ENCODE measurements at places on chromosomes 5 and 9.

- no peak for DNase-seq
Measured at GRCh38 chr9:95940265-95940664, 64.8 kb downstream of the ERCC6L2 start.

- DNase-seq: no peak
Measured at GRCh38 chr9:33128570-33128969, 38.6 kb downstream of the B4GALT1 start.

- DNase-seq: no peak
Measured at GRCh38 chr5:57650360-57651069, 167.9 kb upstream of the ACTBL2 start.

DNA sequence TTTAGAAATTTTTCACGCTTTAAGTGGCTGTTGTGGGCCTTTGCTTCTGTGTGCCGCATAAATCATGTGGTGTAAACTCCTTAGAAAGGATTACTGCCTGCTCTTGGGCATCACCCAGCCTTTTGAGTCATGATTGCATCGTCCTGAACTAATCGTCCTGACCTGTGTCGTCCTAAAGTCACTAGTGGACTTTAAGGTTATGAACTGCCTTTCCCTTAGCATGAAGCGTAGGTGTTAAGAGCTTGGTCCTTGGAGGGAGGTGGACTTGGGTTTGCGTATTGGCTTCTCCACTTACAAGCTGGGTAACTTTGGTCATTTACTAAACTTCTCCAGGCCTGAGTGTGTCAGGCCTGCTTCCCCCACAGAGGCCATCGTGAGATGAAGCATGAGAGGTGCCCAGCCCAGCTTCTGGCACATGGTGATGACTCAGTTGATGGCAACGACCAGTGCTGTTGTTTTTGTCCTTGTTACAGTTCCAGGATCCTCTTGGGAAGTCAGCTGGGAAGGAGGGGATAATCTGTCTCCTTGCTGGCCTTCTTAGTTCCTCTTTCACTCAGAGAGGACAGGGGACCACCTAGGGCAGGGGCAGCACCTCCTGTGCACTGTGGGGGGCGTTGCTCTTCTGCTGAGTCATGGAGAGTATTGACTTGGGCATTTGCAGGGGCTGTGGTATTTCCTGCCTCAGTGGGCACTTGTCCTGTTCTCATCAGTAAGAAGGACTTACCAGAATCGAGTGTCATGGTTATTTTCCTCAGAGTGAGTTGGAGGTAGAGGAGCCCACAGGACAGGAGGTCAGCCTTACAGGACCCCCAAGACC lies 54.2 kb upstream of the NCS1 start:
- DNase-seq: no peak

DNA sequence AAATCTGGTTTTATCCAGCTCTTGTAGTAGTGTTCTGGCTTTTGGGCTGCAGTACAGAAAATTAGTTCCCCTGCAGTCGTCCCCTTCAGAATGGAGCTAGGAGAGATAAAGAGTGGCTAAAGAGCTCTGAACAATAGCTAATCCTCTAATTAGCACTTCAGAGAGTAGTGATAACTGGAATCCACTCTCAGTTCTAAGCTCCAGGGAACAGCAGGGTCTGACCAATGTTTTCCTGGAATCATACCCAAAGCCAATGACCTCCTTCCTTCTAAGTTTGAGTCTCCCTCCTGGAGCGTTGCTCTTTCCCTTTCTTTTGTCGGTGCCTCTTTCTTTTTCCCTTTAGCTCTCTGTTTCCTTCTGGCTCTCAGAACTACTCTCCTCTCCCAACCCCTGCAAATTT lies 47.4 kb downstream of the MFAP3 start:
- no peak for DNase-seq

- no peak for DNase-seq
Measured at GRCh38 chr5:147200004-147200403, 34.8 kb upstream of the STK32A start.

DNA sequence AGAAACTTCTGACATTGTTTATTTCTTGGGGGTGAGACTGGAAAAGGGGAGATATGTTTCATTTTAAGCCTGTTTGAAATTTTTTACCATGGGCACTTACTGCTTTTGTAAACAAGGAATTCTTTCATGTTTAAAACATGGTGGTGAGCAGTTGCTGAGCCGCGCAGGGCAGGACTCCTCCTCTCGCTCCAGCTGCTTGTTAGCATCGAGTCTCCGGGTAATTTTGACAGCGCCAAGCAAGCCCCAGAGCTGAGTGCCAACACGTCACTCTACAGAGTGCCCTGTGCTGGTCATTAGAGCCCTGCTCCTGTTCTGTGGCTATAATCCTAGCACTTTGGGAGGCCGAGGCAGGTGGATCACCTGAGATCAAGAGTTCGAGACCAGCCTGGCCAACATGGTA lies 116.5 kb upstream of the MSX2 start:
- DNase-seq: no peak

DNA sequence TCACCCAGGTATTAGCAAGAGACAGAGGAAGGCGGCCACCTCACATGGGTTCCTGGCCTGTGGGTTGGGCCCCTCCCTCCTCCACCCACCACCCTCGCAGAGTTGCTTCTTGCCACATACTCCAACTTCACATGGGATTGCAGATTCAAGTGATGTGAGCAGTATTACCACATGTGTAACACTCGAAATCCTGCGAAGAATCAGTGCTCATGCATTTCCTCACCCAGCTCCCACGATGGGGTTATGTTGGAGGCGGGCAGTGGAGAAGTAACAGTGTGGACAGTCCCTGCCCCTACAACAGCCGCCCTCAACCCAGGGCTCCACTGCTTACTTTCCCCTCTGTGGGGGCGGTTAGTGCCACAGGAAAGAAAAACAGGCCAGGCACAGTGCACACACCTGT lies 3.9 kb upstream of the FBP1 start:
- no peak for DNase-seq

DNA sequence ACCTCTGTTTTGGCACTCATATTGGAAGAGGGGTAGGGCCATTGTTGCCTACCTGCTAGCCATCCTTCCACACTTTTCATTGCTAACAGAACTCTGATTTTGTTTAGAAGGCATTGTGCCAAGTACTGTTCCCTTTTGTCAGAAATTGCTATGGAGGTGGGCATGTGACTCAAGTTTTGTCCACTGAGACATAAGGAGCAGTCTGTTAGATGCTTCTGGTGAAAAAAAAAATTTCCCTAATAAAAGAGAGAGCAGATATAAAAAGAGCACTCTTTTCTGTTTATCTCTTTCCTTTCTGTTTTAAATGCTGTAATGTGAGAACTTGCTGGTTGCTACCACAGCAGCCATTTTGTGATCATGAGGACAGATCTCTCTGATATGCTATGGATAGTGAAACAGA lies 21.9 kb upstream of the THG1L start:
- DNase-seq: no peak

- no peak for DNase-seq
Measured at GRCh38 chr5:171442287-171443042, 23.0 kb downstream of the FGF18 start.

All from NCI-H2107 (cell line).